ENCODE measurements at places on chromosomes 16 and 17.

- no peak for DNase-seq
Observed at GRCh38 chr16:81483064-81483969, 38.7 kb downstream of the CMIP start.

- DNase-seq, result no peak
Observed at GRCh38 chr16:57024894-57025680, 35.7 kb downstream of the NLRC5 start.

GRCh38 chr17:19313746-19314651 is 48.5 kb downstream of the B9D1 start:
- DNase-seq, result no peak

DNA sequence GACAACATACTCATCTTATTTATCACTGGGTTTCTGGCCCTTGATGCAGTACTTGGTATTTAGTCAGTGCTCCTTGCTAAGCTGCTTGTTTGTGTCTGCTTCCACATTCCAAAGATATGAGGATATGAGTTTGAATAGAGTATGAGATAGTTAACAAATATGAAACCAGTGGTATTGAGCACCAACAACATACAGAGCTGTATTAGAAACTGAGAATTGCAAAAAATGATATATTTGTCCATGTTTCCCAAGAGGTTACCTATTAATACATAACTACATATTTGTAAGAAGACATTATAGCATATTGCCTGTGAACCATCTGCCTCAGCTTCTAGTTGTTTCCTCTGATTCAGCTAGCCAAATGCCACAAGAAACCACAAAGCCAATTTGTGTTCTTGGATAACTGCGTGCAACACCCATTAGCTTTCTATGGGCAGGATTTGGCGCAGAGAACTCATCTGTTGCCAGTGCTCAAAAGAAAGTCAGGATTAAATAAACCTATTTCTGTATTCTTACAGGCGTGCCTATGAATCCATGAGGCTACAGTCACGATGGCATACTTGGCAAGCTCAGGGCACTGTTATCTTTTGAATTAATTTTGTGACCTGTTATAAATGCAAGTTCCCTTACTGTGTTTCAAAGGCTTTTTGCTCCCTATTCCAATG is 194.4 kb downstream of the MAP2K6 start:
- no peak for DNase-seq

DNA sequence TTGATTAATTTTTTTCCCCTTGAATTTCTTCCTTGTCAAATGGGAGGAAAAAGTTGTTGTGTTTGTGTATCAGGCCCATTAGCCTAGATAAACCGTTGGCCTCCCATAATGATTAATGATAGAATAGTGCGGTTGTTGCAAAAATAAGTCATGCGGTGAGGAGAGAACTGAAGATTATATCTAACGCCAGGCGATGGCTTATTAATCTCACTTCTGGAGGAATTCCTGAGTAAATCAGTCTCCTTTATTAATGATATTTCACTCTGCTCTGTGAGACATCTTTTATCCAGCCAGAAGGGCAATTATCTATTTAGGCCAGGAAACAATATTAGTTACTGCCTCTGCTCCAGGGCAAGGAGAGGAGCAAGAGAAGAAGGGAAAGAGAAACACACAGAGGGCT is 107.3 kb downstream of the IRX5 start:
- DNase-seq, result no peak

GRCh38 chr16:17598968-17599367 is 128.2 kb upstream of the XYLT1 start:
- DNase-seq, result no peak

GRCh38 chr17:596763-597644 is 117.6 kb downstream of the VPS53 start:
- peak; percentile 66 for DNase-seq

GRCh38 chr17:72510351-72511016 is 389.7 kb downstream of the SOX9 start:
- peak; percentile 19 for DNase-seq

DNA sequence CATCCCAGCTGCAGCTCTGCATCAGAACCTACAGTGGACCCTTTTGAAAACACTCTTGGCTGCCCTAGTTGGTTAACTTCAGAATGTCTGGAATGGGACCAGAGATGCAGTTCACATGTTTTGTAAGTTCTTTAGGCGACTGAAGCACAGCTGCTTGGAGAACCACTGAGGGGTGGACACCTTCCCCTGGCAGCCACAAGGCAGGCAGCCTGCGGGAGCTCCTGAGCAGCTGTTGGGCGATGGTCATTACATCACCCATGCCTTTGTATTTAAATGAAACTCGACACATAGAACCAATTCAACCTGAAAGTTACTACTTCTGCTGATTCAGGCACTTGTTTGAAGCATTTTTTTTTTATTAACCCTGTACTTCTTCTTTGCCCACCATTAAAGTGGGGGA is 151.5 kb downstream of the LGALS9B start:
- DNase-seq, result no peak

DNA sequence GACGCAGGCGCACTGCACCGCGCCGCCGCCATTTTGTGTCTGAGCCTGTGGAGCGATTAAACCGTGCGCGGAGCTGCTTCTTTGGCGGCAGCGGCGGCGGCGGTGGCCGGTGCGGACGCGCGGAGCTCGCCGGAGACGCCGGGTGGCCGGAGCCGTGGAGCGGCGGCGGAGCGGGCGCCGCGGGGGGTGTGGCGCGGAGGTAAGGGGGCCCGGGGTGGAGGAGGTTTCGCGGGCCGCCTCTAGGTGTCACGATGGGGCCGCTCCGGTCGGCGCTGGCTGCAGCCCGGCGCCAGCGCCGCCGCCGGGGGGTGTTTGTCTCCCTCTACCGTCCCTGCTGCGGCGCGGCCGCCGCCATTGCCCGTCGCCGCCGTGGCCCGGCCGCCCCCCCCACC is at the start of gene CTCF:
CTCF (plus strand) TSS at position 1 of the 392 bp plus-strand sequence. CDS start 48,307 bp downstream, outside the sequence.
- peak; percentile 90 for DNase-seq

- no peak for DNase-seq
Observed at GRCh38 chr16:12800817-12801216, 2.9 kb downstream of the CPPED1 start.

DNA sequence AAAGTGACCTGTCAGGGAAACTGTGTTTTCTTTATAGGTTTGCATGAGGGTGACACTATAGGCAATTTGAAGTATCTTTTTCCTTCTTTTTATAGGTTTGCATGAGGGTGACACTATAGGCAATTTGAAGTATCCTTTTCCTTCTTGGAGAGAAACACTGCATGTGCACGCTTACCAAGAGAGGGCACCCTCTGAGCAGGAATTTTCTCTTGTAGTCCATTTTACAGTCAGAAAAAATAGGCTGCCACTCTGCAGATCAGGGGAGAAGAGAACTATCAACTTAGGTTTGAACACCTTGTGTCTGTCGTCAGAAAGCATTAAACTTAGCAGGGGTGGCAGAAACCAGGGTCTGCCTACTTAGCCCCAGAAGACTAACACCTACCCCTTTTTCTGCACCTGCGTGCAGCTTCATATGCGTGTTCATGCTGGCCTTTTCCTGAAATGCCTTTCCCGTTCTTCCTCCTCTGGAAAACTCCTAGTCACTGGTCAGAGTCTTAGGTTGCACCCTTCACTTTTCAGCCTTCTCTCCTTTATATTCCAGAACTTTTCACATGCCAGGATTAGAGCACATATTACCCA is 16.4 kb upstream of the SMIM36 start:
- peak; percentile 80 for DNase-seq

- no peak for DNase-seq
Observed at GRCh38 chr17:21089145-21089544, 37.6 kb upstream of the DHRS7B start.

DNA sequence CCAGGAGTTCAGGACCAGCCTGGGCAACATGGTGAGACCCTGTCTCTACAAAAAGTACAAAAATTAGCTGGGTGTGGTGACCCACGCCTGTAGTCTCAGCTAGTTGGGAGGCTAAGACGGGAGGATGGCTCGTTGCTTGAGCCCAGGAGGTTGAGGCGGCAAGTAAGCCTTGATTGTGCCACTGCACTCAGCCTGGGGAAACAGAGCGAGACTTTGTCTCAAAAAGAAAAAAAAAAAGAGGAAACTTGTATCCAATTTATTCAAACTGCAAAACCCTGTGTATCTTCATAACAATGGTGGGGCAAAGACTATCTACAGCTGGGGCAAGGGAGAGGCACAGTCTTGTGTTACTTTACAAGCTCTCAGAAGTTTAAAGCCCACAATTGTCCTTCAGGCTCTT is 21.5 kb downstream of the GRB7 start:
- no peak for DNase-seq

GRCh38 chr16:19542138-19542821 is 13.2 kb upstream of the VPS35L start:
- DNase-seq, result no peak

DNA sequence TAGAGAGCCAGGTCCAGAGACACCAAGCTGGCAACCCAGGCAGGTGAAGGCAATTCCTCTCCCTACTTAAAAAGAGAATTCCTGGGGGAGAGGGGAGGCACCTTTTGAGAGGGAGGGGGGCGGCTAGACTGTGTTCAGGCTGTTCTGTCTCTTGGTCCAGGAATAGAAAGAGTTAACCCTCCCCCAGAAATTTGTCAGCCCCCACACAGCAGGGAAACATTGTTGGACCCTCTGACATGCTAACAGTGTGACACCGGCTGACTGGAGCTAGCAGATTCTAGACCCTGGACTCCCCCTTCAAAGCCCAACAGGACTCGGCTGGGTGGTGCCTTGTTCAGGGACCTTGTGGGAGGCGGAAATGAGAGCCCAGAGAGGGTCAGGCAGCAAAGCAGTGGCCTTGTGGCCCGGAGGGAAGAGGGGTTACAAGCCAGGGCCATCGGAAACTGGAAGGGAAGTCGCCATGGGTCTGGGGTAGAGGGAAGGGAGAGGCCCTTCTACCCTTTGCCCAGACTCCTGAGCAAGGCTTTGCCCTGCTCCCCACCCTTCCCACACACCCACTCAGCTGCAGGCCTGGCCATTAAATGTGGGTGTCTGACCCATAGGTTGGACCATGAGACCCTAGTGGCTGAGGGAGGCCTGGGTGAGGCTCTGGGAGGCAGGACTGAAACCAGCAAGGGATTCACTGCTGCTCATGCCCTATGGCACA is 44.6 kb downstream of the RAI1 start:
- DNase-seq, result no peak

GRCh38 chr17:63095459-63095858 is 129.4 kb downstream of the TANC2 start:
- no peak for DNase-seq

DNA sequence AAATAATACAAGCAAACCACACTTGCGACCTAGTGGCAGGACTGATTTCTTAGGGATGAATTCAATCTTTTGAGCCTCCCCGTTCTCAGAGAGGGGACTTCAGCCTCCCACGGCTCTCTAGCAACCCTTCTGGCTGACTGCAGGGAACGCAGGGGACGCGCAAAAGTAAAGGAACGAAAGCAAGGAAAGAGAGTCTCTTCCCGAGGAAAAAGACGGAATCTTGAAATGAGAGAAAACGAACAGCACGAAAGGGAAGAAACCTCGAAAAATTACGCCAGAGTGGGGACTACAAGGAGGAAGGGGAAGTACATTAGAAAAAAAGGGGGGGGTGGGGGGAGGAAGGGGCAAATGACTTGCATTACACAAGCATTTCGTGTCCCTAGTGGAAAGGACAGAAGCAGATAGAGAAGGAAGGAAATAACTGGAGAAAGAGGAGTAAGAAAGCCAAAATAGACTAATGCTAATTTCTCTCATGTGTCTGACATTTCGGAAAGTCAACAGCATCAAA is 1.2 kb downstream of the GRB2 start:
- DNase-seq, result peak; percentile 84

DNA sequence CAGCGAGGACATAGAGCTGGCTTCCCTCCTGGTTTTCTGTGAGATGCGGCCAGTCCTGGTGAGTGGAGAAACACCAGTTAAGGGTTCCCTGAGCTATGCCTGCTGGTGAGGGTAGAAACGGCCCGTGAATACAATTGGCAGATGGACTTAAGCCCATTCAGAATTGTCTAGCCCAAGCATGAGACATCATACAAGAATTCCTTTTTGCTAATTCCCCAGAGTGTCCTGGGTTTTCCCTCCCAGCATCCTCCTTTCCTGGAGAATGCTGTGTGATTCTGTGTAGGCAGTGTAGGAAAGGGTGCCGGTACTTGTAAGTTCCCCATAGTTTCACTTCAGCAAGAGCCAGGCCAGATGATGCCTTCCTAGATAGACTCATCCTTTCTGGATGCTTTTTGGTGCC is 65.1 kb downstream of the SDR42E1 start:
- peak; percentile 7 for DNase-seq

DNA sequence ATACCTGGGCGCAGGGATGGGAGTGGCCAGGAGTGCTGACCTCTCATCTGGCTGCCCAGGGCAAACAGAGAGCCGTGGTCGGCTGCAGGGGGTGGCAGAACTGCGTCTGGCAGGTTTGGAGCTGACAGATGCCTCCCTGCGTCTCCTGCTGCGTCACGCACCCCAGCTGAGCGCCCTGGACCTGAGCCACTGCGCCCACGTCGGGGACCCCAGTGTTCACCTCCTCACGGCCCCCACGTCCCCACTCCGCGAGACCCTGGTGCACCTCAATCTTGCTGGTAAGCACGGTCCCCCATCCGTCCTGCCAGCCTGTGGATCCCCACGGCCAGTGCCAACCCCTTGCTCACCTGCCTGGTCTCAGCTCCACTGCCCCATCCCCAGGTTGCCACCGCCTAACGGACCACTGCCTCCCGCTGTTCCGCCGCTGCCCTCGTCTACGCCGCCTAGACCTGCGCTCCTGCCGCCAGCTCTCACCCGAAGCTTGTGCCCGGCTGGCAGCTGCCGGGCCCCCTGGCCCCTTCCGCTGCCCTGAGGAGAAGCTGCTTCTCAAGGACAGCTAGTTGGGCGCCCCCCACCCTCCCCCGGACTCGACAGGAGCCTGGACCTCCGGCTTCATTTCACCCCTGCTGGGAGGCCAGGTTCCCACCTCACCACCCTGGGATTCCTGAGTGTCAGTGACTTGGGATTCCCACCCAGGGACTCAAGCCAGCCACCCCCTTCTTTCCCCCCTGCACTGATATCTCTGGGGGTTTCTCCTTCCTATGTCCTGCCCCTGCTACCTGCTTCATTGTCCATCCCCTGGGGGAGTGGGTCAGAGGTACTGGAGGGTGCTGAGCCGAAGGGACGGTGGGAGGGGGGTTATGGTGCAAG is 2.0 kb upstream of the ORAI3 start:
- no peak for DNase-seq

- no peak for DNase-seq
Observed at GRCh38 chr16:591892-592517, 2.1 kb downstream of the RAB40C start.

DNA sequence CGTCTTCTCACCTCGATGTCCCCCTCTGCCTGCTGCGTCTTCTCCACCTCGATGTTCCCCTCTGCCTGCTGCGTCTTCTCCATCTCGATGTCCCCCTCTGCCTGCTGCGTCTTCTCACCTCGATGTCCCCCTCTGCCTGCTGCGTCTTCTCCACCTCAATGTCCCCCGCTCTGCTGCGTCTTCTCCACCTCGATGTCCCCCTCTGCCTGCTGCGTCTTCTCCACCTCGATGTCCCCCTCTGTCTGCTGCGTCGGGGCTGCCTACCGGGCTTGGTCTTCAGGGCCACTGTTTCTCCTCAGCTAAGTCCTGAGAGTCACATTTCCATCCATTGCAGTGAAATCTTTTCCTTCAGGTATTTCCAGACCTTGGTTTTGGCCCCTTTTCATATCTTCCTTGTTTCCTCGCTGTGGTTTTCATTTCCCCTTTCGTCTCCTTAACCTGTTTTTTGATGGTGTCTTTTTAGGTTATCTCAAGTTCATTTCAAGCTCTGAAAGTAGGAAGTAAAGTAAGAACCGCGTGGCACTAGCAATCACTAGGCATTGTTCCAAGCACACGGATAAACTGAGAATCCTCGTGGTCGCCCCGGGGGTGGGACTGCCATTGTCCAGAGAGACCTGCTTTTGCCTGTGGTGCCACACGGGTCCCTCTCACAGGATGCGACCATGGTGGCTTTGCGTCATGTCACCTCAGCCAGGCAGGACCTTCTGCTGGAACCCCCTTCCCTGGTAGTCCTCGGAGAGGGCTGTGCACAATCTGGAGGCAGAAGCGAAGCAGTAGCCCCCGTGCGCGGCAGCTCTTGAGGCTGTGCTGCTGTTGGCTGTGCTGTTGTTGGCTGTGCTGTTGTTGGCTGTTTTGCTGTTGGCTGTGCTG is 9.5 kb upstream of the ZNF750 start:
- DNase-seq, result no peak
